Stimulated activated naive CD4-positive, alpha-beta T cell treated with Interleukin-2 at 50 U/mL for 16 hours (primary cell): ENCODE measurements at places on chromosomes 3 and 15.

DNA sequence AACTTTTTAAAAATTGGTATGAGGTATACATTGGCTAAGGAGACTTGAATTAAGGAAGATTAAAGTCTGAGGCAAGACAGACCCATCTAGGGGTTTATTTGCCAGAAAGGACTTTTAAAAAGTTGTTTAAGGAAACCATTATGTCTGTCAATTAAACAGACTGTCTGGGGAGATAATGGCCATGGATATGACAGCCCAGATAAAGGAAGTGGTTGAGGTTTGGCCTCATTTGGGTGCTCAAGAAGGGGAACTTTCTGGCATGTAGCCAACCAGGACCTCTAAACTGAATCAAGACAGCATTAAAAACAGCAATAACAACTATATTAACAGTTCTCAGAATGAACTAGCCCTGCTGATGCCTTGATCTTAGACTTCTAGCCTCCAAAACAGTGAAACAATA, 9.9 kb upstream of the CD200R1L start:
- DNase-seq = no peak

GRCh38 chr3:133856316-133856715, 39.4 kb downstream of the RAB6B start:
- no peak for DNase-seq

DNA sequence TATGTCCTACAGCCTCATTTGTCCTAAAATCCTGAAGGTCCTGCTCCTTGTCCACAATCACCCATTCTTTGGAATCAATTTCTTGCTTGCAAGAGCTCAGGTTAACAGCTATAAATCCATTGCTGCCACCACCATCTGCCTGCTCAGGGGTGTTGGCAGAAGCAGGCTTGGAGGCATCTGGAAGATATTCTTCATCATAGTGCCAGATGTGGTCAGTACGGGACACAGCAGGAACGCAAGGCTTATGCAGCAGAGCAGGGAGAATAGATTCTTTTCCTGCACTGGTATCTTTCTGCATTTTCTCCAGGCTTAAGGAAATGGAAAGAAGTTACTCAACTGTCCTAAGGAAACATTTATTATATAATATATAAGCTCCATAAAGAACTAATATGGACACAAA, 38.5 kb upstream of the CDAN1 start:
- no peak for DNase-seq

GRCh38 chr3:171865191-171865865, 22.2 kb downstream of the TMEM212 start:
- no peak for DNase-seq

DNA sequence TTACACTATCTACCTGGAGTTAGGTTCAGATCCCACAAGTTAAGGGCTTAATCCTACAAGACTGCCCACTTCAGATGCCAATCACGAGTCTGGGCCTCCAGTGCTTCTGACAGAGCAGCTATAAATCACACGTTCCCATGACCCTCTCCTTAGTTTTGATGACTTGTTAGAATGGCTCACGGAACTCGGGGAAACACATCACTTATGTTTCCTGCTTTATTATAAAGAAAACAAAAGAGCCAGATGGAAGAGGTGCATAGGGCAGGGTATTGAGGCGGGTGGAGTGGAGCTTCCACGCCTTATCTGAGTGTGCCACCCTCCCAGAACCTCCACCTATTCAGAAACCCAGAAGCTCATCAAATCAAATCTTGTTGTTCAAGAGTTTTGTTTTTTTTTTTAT, 170.8 kb downstream of the MOBP start:
- no peak for DNase-seq

- DNase-seq = no peak
These were observed 6.4 kb upstream of the ISL2 start for GRCh38 chr15:76330080-76330680.
